Stimulated activated CD4-positive, alpha-beta T cell treated with anti-CD3 and anti-CD28 coated beads, Interleukin-4, amount 100 ng/mL, for 1 hour (primary cell): ENCODE measurements at places on chromosomes 1 and 21.

DNA sequence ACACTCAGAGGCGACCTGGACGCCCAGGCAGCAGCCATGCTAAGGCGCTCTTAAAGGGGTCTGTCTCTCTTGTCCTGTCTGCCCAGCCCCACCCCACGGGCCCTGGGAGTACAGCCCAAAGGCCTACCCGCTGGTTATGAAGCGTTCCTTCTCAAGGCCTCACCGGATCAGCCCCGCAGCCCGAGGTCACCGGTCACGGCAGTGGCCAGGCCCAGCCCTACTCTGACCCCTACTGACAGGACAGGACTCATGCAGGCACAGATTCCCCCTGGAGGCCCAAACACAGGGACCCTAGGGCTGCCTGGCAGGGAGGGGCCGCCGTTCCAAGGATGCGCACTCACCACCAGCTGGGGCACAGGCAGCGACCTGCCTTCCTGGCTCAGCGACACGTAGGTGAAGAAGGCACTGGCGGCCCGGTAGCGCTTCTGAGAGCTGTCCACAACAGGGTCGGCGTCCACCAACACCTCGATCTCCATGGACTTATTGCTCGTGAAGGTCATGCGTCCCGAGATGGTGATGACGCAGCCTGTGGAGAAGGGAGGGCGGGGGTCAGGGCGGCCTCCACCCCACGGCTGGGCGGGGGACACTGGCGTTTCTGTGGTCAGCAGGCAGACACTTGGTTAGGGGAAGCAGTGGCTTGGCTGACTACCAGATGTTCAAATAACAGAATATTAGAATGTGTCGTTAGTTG is 20.0 kb upstream of the GPR153 start:
- DNase-seq, result no peak

GRCh38 chr1:95223110-95223509 is 10.9 kb upstream of the RWDD3 start:
- no peak for DNase-seq

- no peak for DNase-seq
These were observed 36.2 kb upstream of the BTG2 start for GRCh38 chr1:203268901-203269653.

- DNase-seq, result no peak
These were observed 22.7 kb downstream of the SERBP1 start for GRCh38 chr1:67407498-67407897.

GRCh38 chr21:42663860-42664535 is 10.6 kb downstream of the PDE9A start:
- DNase-seq, result no peak

DNA sequence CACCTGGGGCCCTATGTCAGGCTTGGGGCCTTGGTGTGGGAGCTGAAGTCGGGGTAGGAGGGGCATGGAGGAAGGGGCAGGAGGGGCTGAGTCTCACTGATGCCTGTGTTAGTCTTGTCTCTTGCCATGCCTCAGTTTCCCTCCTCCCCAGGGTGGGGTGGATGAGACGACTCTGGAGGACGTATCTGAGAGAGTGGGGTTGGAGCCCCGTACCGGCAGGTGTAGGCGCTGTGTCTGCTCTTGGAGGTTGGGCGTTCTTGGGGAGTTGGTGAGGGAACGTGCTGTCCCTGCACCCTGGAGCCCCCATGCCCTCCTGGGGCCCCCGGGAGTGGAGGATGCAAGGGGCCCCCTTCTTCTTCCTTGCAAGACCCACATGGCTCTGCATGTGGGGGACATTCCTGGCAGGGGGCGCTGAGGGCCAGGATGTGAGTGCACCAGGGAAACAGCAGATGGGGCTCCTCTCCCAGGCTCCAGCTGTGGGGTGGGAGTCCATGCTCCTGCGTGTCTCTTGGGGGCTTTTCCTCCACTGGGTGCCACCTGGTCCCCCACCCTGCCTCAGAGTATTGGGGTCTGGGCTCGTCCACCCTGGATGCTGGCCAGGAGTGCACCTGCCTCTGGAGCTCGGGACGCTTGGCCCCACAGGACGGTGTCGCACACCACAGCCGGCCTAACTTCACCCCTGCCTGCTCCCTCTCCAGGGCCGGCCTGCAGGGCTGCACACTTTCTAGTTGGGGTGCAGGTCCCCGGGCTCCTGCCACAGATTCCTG is 1.4 kb upstream of the TNFRSF14 start:
- peak; percentile 62 for DNase-seq

DNA sequence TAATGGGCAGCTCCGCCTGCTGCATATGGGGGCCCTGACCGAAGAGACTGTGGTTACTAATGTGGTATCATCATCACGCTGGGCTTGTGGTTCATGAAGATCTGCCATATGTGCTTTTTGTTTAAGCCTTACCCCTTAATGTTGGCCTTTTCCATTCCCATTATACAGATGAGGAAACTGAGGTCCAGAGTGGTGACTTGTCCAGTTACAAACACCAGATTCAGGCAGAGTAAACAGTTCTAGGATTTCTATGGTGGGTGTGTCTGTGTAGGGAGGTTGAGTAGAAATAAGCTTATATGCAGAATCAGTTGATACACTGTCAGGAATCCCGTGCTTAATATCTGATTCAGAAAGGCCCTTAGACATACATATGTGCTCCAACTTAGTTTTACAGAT is 691 bp downstream of the UTP11 start:
- no peak for DNase-seq

- no peak for DNase-seq
These were observed 21.1 kb downstream of the RAB42 start for GRCh38 chr1:28613175-28613574.

GRCh38 chr1:48687282-48688045 is 89.2 kb downstream of the BEND5 start:
- no peak for DNase-seq

GRCh38 chr1:227887697-227888403 is 59.9 kb downstream of the WNT9A start:
- DNase-seq, result peak; percentile 55

- DNase-seq, result no peak
These were observed 484.1 kb upstream of the VAMP3 start for GRCh38 chr1:7287013-7287412.

- DNase-seq, result no peak
These were observed 16.1 kb downstream of the CLCN6 start for GRCh38 chr1:11822091-11822490.

DNA sequence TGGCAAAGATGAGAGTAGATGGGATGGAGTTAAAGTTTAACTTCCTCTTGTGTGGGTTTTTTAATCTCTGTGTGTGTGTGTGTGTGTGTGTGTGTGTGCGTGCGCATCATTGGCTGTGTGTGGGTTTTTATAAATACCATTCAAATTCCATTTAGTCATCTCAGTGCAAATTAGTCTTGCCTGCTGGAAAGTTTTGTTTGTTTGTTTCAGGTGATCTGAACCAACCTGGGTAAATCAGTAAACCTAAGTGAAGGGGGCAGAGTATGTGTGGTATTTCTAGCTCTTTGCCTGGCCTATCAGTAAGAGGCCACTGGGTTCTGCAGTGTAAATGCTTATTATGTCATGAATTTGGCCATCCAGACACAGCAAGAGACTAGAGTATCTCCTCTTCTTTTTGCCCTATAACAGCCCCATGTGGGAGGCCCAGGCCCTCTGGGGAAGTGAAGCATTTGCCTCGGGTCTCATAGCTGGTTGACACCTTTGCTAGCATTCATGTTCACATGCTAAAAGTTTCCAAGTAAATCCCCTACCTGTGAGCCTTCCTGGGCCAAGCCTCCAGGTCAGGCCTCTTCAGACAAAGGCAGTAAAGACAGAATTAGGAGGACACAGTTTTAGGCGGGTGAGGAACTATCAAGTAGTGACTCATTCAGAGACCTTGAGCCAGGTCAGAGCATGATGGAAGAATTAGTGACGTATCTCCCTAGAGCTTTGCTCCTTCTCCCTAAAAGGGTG is 14.7 kb downstream of the INTS3 start:
- no peak for DNase-seq

DNA sequence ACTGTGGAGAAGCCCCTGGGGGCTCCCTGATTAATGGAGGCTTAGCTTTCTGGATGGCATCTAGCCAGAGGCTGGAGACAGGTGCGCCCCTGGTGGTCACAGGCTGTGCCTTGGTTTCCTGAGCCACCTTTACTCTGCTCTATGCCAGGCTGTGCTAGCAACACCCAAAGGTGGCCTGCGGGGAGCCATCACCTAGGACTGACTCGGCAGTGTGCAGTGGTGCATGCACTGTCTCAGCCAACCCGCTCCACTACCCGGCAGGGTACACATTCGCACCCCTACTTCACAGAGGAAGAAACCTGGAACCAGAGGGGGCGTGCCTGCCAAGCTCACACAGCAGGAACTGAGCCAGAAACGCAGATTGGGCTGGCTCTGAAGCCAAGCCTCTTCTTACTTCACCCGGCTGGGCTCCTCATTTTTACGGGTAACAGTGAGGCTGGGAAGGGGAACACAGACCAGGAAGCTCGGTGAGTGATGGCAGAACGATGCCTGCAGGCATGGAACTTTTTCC is 24.8 kb downstream of the PCSK9 start:
- DNase-seq, result no peak

DNA sequence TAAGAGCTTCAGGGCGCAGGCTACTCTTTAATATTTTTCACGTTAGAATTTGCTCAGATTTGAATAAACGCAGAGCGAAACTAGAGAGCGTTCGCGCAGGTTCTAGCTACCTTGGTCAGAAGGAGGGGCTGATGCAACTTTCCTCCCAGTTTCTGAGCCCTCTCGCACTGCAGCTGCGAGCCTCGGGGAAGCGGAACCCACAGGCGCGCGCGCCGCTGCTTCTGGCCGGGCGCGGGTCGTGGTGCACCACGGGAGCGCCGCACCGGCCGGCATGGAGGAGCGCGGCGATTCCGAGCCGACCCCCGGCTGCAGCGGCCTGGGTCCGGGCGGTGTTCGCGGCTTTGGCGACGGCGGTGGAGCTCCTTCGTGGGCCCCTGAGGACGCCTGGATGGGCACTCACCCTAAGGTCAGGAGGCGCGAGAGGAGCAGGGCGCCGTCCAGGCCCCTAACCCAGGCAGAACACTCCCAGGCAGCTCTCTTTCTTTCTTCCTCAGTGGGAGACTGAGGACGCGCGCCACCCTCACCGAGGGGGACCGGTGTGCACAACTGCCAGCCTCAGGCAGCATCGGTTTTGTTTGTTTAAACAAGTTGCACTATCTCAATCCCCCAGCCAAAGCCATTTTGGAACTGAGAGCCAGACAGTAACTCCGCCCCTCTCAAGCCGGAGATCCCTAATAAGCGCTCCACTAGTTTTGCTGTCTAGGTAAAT is at the start of gene TSEN15:
TSS of gene TSEN15 (plus strand) at position 246 of the 709 bp plus-strand sequence. CDS start at position 272, 26 bp downstream.
- peak; percentile 81 for DNase-seq

- peak; percentile 94 for DNase-seq
These were observed at the start of gene GPR3 for GRCh38 chr1:27392096-27392777. TSS of gene GPR3 (plus strand) at chr1:27392622. CDS start at chr1:27393799, 1,177 bp downstream.

GRCh38 chr1:109206339-109206738 is 7.4 kb upstream of the SARS1 start:
- no peak for DNase-seq

GRCh38 chr1:184972315-184973055 is 1.8 kb downstream of the NIBAN1 start:
- DNase-seq, result no peak

- no peak for DNase-seq
These were observed 16.0 kb downstream of the DNAJC16 start for GRCh38 chr1:15542388-15543250.

GRCh38 chr21:37677006-37677405 is 239.3 kb downstream of the KCNJ6 start:
- DNase-seq, result no peak

DNA sequence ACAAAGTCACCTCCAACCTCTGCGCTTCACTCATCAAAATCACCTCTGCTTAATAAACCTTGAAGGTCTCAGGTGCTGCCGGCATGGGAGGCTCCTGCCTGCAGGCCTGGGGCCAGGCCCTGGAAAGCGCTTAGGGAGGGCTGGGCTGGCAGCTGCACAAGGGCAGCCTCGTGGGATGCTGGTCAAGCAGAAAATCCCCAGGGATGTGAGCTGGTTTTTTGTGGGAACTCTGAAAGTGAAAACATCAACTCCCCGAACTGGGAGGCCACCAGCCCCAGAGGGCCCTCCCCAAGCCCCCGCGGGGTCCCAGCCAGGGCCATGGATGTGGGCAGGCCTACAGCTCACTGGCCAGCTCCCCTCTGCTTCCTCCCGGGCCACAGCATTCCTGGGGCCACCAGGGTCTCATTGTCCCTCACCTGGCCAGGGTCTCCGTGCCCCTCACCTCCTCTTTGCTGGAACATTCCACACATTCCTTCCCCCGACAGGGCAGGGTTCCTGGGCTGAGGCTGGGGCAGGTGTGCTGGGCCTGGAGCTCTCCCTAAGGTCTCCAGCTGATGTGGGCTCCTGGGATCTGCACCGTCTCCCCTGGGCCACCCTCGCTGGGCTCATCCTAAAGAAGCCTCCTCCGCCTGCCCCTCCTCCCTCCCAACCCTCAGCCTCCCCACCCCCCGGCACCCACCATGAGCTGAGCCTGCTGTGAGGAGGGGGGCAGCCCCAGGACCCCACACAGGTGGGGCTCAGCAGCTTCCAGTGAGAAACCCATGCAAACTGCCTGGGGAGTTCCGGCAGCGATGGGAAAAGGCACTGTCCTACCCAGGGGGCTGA is 36.0 kb upstream of the POFUT2 start:
- DNase-seq, result no peak

- no peak for DNase-seq
These were observed 35.9 kb upstream of the KIF21B start for GRCh38 chr1:201059401-201059800.

- no peak for DNase-seq
These were observed 61.9 kb downstream of the RHBG start for GRCh38 chr1:156430866-156431265.

DNA sequence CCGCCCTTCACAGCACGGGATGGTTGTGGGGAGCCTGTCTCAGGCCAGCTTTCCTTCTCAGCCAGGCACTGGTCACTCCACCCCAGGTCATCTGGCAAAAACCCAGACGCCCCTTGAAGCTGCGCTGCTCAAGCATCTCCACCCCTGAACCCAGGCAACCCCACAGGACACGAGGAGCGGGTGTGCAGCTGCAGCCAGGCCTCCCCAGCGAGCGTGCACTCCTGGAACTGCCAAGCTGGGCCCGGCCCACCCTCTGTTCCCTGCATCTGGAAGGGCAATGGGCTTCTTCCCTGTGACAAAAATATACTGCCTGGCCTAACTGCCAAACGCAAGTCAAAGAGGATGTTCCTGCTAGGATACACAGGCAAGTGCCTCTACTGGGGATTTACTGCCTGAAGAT is 39.7 kb downstream of the SLC66A1 start:
- DNase-seq, result no peak

GRCh38 chr1:78607944-78608343 is 12.3 kb upstream of the IFI44L start:
- no peak for DNase-seq

DNA sequence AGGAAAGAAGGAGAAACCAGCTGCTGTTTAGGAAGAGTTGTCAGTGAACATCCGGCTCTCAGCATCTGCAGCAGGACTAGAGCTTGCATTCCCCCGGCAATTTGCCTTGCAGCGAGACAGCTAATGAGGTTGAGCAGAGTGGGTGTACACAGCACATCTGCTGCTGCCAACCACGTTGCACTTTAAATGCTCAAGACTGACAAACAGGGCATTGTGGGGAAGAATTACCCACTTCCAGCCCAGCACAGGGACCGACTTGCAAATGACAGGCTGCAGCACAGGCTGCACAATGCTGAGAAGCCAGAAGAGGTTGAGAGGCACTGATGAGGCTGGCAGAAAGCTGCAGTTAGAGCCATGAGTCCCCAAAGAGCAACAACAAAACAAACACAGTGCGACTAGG is 47.5 kb upstream of the PLA2G2C start:
- no peak for DNase-seq

GRCh38 chr1:23178950-23179349 is 10.3 kb upstream of the LUZP1 start:
- DNase-seq, result no peak

GRCh38 chr21:37437376-37438080 is 71.0 kb downstream of the DYRK1A start:
- DNase-seq, result no peak

- no peak for DNase-seq
These were observed 142.5 kb downstream of the TIAM1 start for GRCh38 chr21:31201548-31201947.
